SJCRH30 (cell line): ENCODE measurements at places on chromosomes 1 and 21. TPM values are rescaled to one million over a fixed set of nuclear protein-coding genes. Genes with fewer than 3 reads are reported as not detected.

DNA sequence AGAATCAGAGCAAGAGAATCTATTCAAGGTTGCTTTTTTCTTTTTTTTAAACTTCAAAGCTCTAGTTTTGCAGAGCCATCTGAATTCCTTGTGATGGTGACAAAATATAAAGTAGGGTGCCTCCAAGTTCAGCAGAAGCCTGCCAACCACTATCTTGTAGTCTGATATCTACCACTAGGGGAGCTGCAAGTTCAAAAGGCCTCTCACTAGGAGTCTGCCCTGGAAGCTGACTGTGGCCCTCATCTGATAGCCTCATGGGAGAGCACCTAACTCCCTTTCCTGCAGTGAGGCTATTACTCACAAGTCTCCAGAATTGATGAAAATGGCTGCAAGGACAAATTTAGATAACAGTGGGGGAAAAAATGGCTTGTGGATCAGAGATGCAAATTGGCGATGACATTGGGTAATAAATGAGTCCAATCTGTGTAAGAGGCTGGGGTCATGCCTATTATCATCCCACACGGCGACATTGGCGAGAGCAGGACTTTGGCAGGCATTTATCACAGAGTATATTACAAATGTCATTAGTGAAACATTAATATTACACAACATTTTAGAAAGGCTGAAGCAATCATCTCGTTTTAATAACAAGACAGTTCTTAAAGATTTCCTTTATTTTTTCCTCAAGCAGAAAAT is 10.7 kb upstream of the ZP4 start:
- peak; percentile 64 for DNase-seq

GRCh38 chr1:116814926-116815723 is 60.9 kb downstream of the CD2 start:
- no peak for DNase-seq

GRCh38 chr1:107135463-107135862 is 5.4 kb upstream of the NTNG1 start:
- DNase-seq = peak; percentile 69

DNA sequence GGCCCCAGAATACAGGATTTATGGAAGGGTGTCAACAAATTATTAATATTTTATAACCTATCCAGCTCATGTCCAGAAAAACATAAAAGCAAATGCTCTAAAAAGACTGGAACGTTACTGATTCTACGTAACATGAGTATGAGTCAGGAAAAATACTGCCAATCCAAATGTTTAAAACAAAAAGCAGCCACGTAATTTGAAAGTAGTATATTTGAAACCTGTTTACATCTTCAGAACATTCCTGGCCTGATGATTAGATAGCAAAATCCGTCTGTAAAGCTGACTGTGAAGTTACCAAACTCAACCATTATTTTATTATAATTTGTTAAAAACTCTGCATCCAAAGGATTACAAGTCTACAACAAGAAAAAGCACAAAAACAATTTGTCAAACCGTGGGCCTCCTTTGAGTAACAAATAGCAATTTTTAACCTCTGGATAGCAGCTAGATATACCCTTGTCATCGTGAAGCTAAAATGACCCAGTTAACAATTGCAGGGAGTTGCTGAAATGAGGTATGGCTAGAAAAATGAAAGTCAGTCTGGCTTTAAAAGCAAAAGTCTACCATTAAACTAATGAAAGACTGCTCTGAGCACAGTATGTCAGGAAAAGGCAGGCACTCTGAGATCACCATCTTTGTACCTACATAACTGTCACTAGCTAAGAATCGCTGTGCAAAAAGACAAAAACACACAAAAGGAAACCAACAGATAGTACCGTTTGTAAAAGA is 1.2 kb downstream of the UBR4 start:
- no peak for DNase-seq

- DNase-seq = no peak
These were observed 28.5 kb downstream of the KCND3 start for GRCh38 chr1:111961016-111961415.

GRCh38 chr1:46606255-46606965 is 2.3 kb upstream of the MKNK1 start:
- no peak for DNase-seq

DNA sequence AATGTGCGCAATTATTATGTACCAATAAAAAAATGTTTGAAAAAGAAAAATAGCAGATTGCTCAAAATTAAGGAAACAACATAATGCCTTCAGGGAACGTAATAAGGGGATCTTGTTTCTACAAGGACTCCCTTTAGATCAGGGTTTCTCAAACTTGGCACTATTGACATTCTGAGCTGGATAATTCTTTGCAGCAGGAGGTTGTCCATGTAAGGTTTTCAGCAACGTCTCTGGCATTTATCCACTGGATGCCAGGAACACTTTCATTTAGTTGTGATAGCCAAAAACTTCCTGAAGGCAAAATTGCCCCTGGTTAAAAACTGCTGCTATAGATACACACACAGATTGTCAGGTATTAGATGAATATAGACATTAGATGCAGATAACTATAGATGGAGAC is 666.7 kb upstream of the ADAMTS5 start:
- no peak for DNase-seq

GRCh38 chr1:42043811-42044210 is 109.4 kb upstream of the GUCA2B start:
- DNase-seq = no peak

DNA sequence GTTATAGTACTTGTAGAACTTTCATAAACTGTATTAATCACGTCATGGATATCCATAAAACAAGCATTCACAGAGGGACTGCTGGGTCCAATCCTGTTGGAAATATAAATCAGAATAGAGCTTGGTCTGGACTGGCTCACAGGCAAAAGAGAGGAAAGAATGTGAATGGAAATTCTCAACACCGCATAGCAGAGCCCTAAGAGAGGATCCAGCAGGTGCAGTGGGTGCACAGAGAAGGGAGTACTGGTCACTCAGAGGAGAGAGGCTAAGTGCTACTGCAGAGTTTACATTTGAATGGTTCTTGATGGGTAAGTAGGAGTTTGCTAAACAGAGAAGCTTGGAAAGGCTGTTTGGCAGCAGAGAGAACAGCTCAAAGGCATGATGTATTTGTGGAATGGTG is 231.7 kb downstream of the PAPPA2 start:
- no peak for DNase-seq

Gene PRDM16
- total RNA-seq = 1.2 and 1.4 TPM in 2 replicates

- no peak for DNase-seq
These were observed 3.9 kb downstream of the GALE start for GRCh38 chr1:23796466-23797271.

DNA sequence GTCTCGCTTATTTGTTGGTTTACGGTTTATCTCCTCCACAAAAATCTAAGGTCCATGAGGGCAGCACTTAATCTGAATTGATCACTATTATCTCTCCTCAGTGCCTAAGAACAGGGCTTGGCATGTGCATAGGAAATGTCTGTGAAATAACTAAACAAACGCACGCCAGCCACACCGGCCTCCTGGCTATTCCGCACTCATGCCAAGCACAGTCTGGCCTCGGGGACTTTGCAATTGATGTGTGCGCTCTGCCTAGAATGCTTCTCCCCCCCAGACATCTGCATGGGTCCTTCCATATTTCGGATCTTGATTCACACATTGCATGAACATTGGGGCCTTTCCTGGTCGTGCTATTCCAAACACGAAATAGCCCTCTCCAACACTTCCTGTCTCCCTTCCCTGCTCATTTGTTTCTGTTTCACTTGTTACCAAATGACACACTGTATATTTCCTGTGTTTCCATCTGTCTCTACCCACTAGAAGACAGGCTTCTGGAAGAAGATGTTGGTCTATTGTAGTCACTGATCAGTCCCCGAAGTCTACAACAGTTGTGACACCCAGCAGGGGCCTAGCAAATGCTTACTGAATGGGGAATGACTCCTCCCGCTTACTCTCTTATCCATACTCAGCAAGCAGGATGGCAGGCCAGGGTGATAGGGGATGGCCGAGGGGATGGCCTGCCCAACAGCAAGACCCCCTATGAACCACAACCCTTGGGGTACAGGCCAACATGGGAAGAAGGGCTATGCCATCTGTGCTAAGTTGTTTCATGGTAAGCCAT is 93.9 kb downstream of the GLIS1 start:
- DNase-seq = no peak

DNA sequence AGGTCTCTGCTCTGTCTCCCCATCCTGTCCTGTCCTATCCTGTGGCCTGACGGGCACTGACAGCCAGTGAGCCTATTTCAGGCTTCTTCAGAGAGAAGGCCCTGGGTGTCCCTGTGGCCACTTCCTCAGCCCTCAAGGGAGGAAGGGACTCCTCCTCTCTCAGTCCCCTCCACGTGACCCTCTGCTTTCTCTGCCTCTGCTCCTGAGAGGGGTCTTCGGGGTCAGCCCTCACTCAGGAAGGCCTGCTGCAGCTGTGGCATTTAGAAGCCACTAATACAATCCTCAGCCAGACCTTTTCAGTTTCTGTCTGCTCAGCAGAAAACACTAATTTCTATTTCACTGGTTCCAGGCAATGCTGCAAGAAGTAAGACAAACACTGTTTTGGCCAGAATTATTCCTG is 43.6 kb upstream of the ETV3 start:
- no peak for DNase-seq

Gene NEGR1
- total RNA-seq = 0.99 and 1.2 TPM in 2 replicates

- peak; percentile 21 for DNase-seq
These were observed 442.0 kb upstream of the RUNX1 start for GRCh38 chr21:35491114-35491513.

Gene TFB2M
- 22.8 and 23.5 TPM in 2 replicates for total RNA-seq

DNA sequence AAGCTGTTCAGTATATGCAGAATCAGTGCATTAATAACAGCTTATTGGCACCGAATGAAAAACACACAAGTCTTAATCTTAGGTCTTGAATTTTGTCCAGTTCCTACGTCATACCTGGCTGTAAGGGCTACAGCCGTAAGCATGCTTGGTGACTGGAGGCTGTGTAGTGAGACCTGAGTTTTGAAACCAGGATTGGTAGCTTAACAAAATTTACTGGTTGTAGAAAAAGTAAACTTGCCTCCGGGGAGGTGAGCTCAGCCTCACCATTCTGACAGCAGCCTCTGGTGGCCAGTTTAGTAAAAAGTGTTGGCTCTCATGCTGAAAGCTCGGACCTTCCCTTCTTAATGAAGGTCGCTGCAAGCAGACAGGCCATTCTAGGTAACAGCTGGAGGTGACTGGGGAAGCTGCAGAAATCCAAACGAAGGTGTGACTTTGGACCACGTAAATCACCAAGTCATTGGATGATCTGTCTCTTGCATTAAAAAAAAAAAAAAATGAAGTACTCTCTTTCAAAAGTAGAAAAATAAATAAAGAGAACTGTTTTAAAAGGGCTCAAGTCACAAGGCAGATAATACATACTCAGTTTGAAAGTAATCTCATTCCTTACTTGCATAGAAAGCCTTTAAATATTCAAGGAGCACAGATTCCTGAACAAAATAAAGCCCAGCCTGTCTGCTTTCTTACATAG is 48.9 kb downstream of the HLCS start:
- DNase-seq = peak; percentile 18

DNA sequence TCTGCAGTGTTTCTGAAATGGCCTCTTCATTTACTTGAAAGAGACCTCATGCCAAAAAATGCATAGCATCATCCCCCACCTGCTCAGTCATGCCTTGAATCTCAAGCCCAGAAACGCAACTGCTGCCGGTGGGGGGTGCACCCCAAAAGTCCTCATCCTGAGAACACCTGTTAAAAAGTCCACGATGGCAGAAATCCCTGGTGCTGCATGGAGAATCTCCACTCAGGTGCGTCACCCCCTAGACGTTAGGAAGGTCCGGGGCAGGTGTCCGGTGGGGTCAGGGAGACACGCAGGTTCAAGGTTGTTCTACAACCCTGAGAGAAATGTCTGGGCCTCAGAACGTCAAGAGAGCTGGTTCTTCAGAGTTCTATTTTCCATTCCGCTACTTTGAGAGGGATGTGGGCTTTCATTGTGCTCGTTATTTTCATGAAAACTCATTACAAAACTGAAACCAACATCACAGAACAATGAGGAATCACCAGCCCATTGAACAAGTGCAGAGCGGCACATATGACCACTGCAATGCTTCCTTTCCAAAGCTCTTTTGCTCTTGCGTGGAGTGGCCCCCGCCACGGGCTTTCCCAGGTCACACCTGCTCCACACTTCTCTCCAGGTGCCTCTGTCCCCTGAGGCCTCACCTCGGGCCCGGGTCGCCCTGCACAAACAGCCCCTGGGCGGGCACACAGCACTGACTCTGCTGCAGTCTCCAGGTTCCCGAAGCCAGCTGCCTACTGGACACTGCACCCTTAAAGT is 201.9 kb downstream of the TOMM20 start:
- peak; percentile 13 for DNase-seq

- DNase-seq = no peak
These were observed 428.4 kb upstream of the B3GALT2 start for GRCh38 chr1:193614817-193615216.

Gene ANGPTL3
- not detected in 2 replicates for total RNA-seq
